ENCODE measurements at places on chromosomes 16 and 17.

DNA sequence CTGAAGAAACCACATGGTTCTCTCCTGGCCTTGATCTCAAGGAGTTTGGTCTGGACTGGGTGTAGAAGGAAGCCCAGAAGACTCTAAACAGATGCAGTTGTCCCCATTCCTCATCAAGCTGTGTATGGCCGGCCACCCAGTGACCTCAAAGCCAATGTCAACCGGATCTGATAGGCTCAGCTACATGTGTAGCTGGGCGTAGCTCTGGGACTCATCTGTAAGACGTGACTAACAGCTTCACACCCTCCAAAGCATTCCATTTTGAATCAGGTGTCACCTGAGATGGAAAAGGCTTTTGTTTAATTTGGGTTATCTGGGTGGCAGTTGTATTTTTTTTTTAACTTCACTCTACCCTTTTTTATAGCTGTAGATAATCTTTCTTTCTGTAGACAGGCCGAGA, 130.4 kb downstream of the ABCC12 start:
- DNase-seq = no peak

GRCh38 chr16:69725480-69726312, 664 bp downstream of the NQO1 start:
- no peak for DNase-seq

DNA sequence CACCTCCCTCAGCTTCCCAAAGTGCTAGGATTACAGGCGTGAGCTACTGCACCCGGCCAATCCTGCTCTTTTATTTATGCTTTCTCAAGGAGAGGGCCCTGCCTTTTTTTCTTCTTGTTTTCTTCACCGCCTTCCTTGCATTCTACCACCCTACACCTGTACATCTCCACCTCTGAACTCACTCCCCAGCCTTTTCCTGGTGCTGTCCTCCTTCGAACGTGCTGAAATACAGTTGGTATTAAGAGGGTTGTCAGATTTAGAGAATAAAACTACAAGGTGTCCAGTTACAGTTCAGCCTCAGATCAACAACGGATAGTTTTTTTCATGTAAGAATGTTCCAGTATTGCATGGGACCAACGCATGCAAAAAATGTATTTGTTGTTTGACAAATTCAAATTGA, 1.7 kb downstream of the PIRT start:
- DNase-seq = no peak

- peak; percentile 3 for DNase-seq
Observed at GRCh38 chr16:56916571-56917403, 15.2 kb upstream of the HERPUD1 start.

GRCh38 chr17:78133971-78134898, 3.7 kb downstream of the TMC8 start:
- DNase-seq = peak; percentile 75

GRCh38 chr16:4113358-4114256, 2.6 kb downstream of the ADCY9 start:
- DNase-seq = no peak

- no peak for DNase-seq
Observed at GRCh38 chr16:55136356-55137150, 187.4 kb upstream of the IRX6 start.

DNA sequence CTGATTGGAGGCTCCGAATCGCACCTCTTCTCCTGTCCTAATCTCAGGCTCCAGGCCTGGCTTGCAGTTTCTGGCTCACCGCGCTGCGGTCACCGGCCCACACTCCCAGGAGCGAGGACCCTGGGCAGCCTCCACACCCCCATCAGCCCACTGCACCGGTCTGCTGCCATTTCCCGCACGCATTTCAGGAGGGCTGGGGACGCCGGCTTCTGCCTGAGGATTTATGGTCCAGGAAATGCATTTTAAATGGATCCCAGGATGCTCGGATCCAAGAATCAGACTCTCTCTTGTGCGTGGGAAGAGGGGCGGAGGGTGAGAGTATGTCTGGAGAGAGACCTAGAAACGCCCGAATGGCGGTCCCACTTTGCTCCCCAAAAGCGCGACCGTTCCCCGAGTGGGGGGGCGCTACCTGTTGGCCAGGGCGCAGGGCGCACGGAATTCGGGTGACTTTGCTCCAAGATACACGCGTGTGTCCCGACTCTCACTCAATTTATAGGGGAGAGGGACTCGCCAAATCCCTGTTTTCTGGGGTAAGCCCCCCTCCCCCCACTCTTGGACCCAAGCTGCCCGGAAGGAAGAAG, 817 bp upstream of the JPH3 start:
- DNase-seq = no peak

DNA sequence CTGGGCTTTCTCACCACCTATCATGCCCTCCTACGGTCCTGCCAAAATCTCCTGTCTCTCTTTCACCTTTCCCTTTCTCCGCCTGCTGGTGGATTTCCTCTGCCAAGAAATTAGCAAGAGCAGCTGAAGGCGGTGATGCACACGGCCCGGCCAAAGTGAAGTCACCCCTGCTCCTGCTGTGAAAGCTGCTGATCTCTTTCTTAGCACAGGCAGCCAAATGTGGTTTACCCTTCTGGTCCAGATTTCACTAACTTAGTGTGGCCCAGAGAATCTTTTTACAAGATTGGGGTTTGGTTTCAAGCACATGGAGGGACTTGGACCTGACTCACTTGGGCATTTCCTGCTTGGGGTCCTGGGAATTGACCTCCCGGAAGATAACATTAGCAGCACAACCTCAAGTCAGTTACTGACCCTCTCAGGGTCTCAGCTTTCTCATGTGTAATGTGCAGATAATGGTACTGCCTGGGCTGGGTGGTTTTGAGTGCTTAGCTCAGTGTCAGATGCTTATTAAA, 155.7 kb downstream of the SOCS1 start:
- DNase-seq = no peak

DNA sequence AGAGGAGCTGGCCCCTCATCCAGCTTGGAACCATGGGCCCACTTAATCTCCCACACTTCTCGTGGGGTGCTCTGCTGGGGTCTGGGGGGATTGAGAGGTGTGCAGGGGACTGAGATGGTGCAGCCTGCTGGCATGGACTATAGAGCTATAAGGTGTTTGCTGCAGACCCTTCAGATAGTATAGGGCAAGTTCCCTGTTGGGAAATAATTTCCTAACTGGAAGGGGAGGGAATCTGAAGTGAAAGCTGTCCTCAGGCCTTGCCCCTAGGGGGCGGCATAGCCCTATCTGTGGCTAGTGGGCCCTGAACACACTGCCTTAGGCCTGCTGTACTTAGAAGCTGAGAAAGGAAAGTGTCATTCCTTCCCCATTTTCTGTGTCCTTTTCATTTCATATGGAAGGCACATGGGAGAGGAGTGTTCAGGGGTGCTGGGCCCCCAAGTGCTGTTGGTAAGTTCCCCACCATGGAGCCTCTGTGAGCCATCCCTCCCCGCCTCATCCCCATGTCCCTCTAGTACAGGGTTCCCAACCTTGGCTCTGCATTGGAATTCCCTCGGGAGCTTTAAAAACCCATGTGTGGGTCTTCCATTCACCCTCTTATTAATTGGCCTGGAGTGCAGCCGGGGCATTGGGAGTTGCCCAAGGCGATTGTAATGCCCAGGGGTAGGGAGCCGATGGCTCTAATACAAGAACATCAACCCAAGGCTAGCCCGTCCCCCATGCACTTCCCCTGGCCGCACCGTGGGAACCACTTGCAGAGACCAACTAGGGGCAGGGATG, 19.7 kb downstream of the GOSR2 start:
- peak; percentile 19 for DNase-seq

DNA sequence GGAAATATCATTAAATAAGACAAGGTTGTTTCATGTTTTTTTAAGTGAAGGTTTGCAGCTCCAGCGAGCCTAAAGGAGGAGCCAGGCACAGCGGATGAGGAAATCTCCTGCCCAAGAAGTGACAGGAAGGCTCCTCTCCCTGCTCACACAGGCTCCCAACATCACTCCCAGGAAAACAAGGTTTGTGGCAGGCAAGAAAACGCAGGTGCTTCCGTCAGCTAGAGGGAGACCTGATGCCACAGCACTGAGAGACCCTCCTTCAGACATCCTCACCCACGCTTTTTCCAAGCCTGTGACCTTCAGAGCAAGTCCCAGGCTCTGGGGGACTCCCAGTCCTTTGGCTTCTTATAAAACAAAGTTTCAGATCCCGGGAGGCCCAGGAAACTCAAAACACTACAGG, 89.7 kb downstream of the ZNF423 start:
- DNase-seq = no peak

- no peak for DNase-seq
Observed at GRCh38 chr16:80674884-80675283, 129.5 kb downstream of the CDYL2 start.

GRCh38 chr16:87822108-87822970, 47.0 kb downstream of the SLC7A5 start:
- DNase-seq = no peak

DNA sequence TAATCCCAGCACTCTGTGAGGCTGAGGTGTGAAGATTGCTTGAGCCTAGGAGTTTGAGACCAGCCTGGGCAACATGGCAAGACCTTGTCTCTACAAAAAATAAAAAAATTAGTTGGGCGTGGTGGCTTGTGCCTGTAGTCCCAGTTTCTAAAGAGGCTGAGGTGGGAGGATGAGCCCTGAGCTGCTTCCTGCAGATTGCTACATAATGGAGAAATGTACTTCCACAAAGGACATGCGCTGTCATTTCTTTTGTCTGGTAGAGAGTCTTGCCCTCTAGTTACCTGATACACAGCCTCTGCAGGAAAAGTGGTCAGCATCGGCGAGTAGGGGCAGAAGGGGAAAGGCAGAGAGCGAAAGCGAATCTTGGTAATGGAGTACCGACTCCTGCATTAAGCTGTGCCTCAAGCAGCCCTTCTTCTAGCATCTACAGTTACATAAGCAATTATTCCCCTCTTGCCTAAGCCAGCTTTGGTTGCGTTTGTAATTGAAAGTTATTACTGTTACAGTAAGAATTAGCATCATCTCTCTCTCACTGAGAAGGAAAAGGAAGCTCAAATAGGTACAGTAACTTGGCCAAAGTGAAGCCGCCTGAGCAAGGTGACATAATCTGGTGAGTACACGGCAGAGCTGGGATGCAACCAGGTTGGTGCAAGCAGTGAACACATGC, 18.5 kb upstream of the GGA2 start:
- no peak for DNase-seq

Measured in activated effector memory CD4-positive, alpha-beta T cell treated with Interleukin-2 at 50 U/mL for 16 hours (primary cell).